Hematopoietic multipotent progenitor cell treated with erythropoietin and hydrocortisone succinate and interleukin-3 and kit ligand, for 8 days (in vitro differentiated cells): ENCODE measurements at places on chromosomes 5 and 9.
A peak's percentile ranks its signal among the peaks of the same experiment; 100 is the strongest.

DNA sequence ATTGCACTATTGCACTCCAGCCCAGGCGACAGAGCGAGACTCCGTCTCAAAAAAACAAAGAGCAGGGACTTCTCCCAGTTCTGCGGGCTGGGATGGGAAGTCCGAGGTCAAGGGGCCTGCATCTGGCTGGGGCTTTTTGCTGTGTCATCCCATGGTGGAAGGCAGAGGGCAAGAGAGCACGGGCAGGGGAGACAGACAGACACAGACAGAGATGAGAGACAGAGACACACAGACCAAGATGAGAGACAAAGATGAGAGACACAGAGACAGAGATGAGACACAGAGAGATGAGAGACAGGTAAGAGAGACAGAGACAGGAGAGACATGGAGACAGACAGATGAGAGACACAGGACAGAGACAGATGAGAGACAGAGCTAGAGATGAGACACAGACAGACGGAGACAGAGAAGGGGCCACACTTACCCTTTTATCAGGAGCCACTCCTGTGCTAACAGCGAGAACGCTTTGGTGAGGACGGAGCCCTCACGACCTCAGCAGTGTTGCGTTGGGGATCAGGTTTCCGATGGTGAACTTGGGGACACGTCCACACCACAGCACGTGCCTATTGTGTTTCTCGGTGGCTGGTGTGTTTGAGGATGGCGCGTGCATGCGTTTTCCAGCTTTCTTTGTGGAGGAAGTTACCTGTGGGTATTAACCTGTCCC, 8.9 kb upstream of the TOR4A start:
- DNase-seq, result no peak

- DNase-seq, result no peak
Observed at GRCh38 chr9:68443624-68444023, 87.2 kb downstream of the PGM5 start.

DNA sequence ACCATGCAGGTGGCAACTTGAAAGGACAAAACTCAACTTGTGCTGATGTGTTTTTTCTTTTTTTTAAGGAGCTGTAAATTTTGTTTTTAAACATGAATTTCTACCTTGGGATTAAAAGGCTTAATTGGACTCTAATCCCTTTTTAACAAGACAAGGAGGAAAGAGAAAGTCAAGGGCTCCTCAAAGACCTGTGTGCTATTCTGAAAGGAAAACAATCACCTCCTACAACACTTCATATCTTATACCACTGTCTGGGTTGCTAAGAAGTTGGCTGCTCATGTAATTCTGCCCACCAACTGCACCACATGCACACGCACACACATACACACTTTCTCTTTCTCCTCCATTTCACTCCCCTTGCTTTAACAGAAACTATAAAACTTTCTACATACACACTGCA, 78.6 kb downstream of the SH3RF2 start:
- DNase-seq, result no peak

DNA sequence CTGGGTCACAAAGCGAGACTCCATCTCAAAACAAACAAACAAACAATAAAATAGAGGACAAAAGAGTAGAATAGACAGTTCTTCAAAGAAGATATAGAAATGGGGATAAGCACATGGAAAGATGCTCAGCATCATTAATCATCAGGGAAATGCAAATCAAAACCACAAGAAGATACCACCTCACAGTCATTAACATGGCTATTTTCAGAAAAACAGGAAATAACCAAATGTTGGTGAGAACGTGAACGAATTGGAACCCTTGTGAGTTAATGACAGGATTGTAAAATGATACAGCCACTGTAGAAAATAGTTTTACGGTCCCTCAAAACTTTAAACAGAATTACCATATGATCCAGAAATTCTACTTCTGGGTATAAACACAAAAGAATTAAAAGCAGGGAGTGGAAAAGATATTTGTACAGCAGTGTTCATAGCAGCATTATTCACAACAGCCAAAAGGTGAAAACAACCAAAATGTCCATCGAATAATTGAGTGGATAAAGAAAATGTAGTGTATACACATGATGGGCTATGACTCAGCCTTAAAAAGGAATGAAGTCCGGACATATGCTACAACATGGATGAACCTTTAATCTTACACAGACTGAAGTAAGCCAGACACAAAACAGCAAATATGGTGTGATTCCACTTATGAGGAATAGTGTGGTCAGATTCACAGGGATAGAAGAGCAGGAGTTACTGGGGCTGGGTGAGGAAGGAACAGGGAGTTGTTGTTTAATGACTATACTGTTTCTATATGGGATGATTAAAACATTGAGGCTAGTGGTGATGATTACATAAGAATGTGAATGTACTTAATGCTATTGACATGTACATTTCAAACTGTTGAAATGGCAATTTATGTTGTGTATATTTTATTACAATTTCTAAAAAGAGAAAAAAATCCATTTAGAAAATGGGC, 19.7 kb downstream of the OR2V2 start:
- DNase-seq, result no peak

GRCh38 chr5:5381310-5381913, 41.1 kb upstream of the ICE1 start:
- DNase-seq, result no peak

DNA sequence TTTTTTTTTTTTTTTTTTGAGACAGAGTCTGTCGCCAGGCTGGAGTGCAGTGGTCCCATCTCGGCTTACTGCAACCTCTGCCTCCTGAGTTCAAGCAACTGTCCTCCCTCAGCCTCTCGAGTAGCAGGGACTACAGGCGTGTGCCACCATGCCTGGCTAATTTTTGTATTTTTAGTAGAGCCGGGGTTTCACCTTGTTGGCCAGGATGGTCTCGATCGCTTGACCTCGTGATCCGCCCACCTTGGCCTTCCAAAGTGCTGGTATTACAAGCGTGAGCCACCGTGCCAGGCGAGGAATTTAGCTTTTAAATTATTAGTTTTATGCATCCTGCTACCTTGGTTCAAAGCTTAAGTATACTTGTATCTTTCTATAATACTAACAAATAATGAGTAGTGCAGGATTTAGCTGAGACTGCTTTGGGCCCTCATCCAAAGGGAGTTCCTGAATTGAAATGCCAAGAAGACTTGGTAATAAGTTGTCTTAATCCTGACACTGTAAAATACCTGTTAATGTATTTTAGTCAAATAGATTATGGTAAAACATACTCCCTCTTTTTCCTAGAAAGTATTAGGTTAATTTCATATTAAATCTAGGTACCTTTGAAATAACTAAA, 5.0 kb downstream of the CDC42SE2 start:
- no peak for DNase-seq

- no peak for DNase-seq
Observed at GRCh38 chr5:176822793-176823481, 12.6 kb downstream of the UNC5A start.

DNA sequence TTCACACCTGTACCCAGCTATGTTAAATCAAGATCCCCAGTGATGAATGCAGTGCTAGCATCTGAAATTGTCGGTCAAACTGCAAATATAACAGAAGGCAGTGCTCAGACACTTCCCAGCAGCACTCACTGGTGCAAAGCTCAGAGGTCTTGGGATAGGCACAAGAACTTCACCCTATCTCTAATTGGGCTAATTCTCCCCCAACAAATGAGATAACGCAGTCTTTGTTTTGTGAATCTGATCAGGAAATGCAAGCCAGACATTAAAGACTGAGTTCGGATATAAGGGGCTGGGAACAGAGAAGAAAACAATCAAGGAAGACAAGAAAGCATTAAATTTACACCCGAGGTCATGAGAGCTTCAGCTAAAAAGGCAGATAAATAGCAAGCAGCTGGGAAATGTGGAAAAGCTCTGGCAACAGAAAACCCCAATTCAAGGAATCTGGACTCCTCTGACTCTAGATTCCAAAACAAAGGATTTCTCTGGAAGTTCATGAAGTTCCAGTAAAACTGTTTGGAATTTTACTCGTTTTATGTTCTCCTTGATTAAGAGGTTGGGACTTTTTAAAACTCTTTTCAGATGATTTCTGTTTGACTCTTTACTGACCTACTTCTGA, 65.1 kb downstream of the GNA14 start:
- DNase-seq, result no peak

- DNase-seq, result no peak
Observed at GRCh38 chr5:149747141-149747832, 17.2 kb downstream of the PPARGC1B start.

GRCh38 chr5:135155616-135156214, 121.7 kb upstream of the PITX1 start:
- DNase-seq, result no peak

DNA sequence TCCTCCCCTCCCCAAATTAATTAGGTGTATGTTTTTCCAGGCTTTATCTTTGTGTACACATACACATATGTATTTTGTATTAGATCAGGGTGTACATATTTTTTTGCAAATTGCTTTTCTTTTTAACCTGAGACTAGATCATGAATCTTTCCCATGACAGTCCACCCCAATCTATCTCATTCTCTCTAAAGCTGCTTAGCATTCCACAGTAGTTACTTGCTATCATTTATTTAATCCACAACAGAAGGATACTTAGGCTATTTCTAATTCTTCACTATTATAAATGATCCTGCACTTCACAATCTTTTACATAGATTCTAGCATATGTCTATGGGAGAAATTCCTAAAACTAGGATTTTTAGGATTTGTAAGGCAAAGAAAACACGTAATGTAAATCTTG, 43.9 kb downstream of the SH3RF2 start:
- DNase-seq, result no peak

GRCh38 chr5:10393491-10393890, 40.0 kb downstream of the MARCHF6 start:
- DNase-seq, result no peak

GRCh38 chr5:142315096-142315900, 9.5 kb downstream of the SPRY4 start:
- DNase-seq, result no peak

DNA sequence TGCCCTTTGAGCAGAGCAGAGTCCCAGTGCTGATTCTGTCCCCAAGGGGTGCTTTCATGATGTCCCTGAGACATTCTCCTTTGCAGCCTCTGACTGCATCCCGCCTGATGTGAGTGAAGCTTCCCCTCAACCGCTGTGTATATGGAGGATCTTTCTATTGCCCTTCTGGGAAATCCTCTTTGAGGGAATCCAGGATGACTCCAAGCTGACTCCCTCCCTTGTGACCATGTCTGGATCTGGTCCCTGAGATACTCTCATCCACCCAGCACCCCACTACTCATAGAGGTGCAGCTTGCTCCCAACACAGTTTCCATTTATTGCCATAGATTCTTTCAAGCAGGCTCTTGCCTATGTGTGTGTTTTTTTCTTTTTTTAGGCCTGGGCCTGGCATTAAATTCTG, 216.5 kb downstream of the SEC61B start:
- DNase-seq, result no peak

DNA sequence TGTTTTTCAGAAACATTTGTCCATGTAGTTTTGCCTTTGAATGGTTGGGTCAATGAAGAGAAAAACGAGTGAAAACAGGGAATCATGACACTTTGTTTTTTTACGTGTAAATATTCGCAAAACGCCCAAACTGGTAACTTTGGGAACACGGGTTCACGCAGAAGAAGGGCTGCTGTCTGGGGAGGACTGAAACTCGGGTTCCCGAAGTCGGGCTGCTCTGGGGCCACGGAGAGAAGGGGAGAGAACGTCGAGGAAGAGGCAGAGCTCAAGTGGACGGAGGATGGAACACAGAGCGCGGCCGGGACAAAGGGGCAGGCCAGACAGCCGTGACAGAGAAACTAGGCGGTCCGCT, 478 bp upstream of the SETD9 start:
- DNase-seq, result no peak

GRCh38 chr9:5626727-5627634, 1.9 kb upstream of the RIC1 start:
- DNase-seq, result peak; percentile 91

DNA sequence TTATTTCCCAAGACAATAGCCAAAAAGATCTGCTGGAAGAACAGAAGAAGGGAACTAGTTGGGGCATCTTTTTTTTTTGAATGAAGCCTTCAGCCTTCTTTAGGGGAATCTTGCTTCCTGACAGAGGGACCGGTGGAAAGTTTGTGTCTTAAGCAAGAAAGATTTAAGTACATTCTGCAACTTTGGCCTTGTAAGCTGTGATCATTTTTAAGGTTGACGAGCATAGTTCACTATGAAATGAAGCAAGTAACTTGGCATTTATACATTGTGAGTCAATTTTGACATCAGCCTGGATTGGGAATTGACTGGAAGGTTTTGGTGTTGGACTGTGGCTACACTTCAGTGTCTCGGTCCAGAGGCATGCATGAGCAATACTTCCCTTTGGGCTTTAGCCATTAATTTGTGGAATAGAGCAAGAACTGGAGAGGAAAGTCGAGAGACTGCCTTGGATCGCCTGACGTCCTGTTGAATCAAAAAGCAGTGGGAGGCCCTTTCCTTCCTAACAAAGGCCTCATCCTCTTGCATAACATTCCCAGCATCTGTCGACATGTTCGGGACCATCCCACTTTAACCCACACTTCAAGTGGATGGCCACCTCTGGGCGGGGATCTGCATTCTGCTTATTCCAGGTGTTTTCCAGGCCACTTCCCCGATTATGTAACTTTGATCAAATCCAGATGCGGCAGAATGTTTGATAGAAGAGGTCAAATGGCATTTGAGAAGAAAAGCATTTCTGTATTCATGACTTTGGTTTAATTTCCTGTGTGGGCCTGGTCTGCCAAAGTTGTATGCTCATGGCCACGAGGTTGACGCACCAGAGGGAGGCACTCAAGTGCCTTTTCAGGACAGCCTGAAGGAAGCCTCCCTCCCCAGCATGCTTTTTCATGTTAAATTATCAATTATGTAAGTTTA, 12.5 kb downstream of the ABL1 start:
- DNase-seq, result no peak

DNA sequence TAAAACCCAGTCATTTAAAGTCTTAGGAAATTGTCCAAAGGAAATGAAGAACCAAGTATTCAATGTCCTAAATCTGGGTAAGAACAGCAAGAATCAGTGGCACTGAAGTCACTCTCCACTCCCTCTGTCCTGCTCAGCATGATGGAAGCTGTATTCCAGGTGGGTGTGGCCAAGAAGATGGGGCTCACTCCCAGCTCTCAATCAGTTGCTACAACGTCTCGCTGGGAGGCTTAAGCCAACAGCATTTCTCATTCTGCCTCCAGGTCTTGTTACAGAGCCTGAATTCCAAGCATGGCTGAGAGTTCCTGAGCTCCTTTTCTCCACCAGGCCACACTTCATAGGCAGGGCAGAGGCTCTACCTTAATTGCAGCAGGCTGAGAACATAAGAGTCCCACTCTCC, 41.2 kb upstream of the TRIO start:
- DNase-seq, result no peak

DNA sequence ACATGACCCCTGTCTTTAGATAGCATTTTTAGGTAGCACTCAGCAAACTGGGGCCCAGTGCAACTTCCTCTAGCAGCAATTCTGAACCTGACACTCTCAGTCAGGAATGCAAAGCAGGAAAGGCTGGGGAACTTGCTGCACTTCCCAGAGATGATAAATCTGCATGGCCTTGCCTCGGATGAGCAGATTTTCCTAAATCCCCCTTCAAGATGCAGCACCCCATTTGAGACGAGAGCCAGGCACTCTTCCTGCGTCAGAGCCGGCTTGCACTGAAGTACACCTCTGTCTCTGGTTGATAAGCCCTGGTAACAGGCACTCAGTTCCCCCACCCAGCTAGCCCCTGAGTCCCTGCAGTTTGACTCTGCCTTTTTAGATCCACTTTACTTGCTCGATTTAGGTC, 296.7 kb upstream of the PANK3 start:
- peak; percentile 92 for DNase-seq
